Stimulated activated CD4-positive, alpha-beta T cell treated with anti-CD3 and anti-CD28 coated beads, Interleukin-12 subunit alpha, Interleukin-12 subunit beta, amount 100 ng/mL, for 4 hours (primary cell): ENCODE measurements at places on chromosomes 5 and 9.

GRCh38 chr5:94544875-94545547 is 73.4 kb downstream of the KIAA0825 start:
- no peak for DNase-seq

GRCh38 chr9:17648516-17648915 is 69.7 kb downstream of the SH3GL2 start:
- no peak for DNase-seq

- DNase-seq: no peak
Measured at GRCh38 chr5:33319841-33320240, 120.9 kb upstream of the TARS1 start.

DNA sequence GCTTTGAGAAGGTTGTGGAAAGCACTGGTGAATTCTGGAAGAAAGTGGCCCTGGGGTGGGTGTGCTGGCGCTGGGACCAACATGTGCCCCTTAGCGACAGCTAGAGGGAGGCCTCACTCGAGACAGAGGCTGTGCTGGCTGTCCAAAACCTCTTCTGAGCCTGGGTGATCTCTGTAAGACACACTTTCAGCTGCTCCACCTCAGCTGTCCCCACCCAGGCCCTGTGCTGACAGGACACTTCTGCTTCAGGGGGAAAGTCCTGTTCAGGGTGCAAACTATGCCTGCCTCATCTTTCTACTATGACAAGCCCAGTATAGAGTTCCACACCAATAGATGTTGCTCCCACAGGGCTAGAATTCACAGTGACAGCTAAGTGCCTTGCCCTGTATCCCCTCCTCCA is 426.4 kb downstream of the MED10 start:
- DNase-seq: no peak

DNA sequence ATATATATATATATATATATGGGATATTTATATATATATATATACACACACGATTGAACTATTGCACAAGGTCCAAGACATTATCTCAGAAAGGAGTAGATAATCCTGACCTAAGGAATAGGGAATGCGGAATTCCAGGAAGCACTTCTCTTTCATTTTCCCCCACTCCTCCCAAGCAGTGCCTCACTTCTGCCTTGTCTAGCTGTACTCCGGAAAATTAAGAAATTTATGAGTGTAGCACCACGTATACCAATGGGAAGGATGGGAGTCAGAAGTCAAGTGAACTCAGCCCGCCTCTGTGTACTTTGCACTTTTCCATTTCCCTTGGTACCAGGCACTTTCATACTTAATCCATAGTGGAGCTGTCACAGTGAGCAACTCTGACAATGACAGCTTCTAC is 10.9 kb downstream of the SLC36A1 start:
- no peak for DNase-seq

DNA sequence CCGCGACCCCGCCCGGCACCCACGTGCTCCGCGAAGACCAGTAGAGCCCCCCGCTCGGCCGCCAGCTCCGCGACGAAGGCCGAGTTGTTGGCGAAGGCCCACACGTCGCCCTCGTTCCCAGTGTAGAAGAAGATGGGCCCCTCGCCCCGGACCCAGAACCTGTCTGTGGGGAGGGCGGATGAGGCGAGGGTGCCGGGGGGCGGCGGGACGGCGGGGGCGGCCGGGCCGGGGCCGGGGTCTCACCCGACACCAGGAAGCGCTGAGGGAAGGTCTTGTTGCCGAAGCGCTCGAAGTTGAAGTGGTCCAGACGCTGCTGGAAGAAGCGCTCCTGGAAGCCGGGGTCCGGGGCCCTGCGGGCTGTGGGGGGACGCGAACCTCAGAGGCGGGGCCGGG is 317 bp downstream of the DPP7 start:
- no peak for DNase-seq

DNA sequence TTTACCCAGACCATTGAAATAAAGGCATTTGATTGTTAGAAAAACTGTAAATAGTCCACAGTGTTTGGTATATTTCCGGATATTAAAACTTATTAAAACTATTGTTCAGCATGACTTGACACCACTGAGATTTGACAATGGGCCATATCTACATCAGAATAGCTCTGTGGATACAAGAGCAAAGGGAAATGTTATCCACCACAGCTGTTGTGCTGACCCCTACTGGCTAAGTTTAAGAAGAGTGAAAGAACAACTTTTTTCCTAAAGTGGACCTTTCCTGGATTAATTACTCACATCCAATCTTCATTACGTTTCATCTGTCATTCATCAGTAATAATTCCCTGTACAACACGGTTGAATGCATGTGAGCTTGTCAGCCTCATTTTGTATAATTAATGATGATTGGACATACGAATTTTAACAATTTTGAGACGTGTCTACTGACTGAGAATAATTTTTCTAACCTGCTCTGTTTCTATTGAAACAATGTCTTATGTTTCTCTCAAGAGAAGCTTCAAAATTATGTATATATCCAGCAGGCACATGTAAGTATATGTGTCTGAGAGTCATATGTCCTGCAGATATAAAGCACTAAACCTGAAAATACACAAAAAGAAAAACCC is 1952.6 kb downstream of the MAT2B start:
- no peak for DNase-seq

GRCh38 chr9:111163716-111164389 is 125.6 kb upstream of the LPAR1 start:
- no peak for DNase-seq

GRCh38 chr9:93681269-93682154 is 105.1 kb downstream of the PHF2 start:
- no peak for DNase-seq

- DNase-seq: no peak
Measured at GRCh38 chr5:90424245-90424644, 14.7 kb upstream of the CETN3 start.

DNA sequence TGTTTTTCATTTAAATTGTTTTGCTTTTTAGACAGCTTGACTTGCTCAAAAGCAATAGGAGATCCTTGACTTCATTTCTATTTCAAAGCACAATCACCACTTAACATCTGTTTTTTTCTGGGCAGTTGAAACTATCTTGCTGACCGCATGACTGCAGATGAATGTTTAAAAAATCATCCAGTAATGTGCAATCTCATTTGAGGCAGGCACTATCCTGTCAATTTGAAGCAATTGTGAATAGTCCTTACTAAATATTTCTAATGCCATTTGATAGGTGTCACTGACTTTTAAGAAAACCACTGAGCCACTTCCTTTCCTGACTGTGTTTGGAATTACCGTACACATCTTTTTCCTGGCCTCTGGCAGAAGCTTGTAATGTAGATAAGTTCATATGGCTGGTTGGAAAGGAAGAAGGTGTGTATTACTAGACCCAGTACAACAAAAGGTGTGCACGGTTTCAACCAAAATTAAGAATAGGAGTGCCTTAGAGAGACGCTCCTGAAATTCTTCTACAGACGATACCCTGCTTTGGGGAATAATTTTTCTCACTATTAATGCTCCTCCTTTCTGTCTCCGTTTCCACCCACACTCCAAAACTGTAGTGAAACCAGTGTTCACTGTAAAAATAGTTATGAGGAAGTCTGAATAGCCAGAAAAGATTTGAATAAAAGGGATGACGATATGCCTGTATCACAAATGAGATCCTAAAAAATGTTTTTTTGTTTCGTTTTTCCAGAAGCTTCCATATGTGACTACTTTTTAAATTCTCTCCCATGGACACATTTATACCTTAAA is 136.7 kb upstream of the MOCS2 start:
- no peak for DNase-seq

- no peak for DNase-seq
Measured at GRCh38 chr9:27367175-27367798, 70.3 kb upstream of the EQTN start.
